ENCODE measurements at places on chromosomes 16 and 17.

- no peaks in the 10 kb centered on the region for H3K27me3 ChIP-seq
- H3K4me3 ChIP-seq = no peak overlapping the region
- H3K4me1 ChIP-seq = no peaks in the 10 kb centered on the region
Observed at GRCh38 chr16:3842994-3843393, 37.5 kb downstream of the CREBBP start.

DNA sequence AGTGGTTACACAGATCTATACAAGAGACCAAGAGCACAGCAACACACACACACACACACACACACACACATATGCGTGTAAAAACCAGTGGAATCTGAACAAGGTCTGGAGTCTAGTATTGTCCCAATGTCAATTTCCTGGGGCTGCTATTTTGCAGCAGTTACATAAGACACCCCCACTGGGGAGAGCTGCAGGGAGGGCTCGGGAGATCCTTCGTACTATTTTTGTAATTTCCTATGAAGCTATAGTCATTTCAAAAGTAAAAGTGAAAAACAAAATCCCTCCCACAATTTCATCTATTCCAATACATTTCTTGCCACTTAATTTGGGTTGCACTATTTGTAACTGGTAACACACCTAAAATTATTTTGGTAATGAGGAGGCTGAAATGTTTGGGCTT lies 68.5 kb downstream of the C16orf95 start:
- no peaks in the 10 kb centered on the region for H3K4me1 ChIP-seq
- H3K27ac ChIP-seq = no peak overlapping the region
- H3K4me3 ChIP-seq = no peak overlapping the region
- no peaks in the 10 kb centered on the region for H3K27me3 ChIP-seq
- no peak for DNase-seq

GRCh38 chr16:12826559-12826958 lies 22.9 kb upstream of the CPPED1 start:
- no peaks in the 10 kb centered on the region for H3K36me3 ChIP-seq
- no peaks in the 10 kb centered on the region for H3K4me1 ChIP-seq
- H3K27ac ChIP-seq = no peak overlapping the region
- H3K27me3 ChIP-seq = no peaks in the 10 kb centered on the region
- DNase-seq = no peak

DNA sequence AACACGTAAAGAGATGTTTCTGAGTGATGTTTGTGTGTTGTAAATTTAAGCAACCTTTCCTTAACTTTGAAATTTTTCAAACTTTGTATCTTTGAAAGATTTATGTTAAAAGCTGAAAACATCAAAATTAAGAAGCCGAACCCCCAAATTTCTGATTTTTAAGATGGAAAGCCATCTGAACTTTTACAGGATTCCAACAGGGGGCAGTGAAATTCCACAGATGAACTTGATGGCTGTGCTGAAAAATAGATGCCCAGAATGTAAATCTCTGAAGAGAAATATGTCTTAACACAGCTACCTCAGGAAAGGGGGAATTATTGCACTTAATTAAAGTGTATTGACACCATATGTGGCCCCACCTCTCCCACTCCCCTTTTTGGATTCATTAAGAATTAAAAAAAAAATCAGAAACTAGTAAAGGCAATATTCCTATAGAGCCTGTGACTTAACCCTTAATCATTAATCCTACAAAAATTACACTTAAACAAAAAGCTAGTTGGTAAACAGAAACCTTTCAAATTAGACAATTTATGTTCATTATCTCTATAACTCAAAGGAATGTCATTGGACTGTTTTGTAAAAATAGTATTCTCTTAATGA lies 597.9 kb downstream of the KCNJ2 start:
- H3K27me3 ChIP-seq = no peaks in the 10 kb centered on the region
- no peaks in the 10 kb centered on the region for H3K4me1 ChIP-seq
- H3K27ac ChIP-seq = no peak overlapping the region
- peak; percentile 49 for DNase-seq
- H3K4me3 ChIP-seq = no peak overlapping the region

DNA sequence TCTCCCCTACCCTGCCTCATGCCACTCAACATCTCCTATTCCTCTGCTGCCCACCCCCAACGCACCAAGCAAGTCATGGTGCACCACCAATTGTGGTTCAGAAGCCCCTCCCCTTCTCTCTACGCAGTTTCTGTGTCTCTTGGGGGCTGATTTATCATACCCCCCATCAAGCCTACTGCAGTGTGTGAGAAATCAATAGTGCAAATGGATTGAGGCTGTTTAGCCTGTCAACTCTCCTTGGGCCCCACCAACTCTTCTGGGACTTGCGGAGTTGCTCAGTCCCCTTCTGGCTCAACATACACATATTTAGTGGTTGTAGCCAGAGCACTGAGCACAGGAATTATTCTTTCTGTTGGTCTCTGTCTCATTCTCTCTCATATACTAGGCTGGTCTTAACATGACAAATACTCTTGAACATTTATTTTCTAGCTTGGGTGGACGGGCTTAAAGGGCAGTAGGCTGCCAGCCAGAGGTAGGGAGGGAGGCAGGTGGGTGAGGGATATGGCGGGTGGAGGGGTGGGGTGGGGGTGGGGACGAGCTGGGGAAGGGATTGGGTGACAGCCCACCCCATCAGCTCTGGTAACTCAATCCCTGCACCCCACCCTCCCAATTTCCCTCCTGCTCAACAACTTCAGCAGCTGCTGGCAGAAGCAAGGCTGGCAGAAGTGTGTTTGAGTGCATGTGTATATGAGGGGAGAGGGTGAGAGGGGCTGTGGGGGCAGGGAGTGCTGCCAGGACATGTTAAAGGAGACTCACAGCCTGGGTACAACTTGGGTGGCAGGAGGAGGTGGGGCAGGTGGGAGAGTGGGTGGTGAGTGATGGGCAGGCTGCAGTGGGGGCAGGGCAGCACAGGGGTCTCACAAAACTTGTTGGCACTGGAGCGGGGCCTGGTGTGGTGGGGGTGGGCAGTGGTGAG lies 4.9 kb downstream of the RARA start:
- no peak overlapping the region for H3K4me3 ChIP-seq
- peak overlapping the region; percentile 84 for H3K27ac ChIP-seq
- no peaks in the 10 kb centered on the region for H3K36me3 ChIP-seq
- DNase-seq = no peak

- no peak for DNase-seq
- no peaks in the 10 kb centered on the region for H3K4me1 ChIP-seq
- no peaks in the 10 kb centered on the region for H3K36me3 ChIP-seq
- no peaks in the 10 kb centered on the region for H3K27me3 ChIP-seq
- no peak overlapping the region for H3K27ac ChIP-seq
Observed at GRCh38 chr17:72901657-72902056, 190.8 kb downstream of the SLC39A11 start.

- H3K36me3 ChIP-seq = no peaks in the 10 kb centered on the region
- no peak overlapping the region for H3K4me3 ChIP-seq
- H3K4me1 ChIP-seq = no peaks in the 10 kb centered on the region
- no peaks in the 10 kb centered on the region for H3K27me3 ChIP-seq
Observed at GRCh38 chr17:52297230-52298010, 138.9 kb upstream of the CA10 start.

DNA sequence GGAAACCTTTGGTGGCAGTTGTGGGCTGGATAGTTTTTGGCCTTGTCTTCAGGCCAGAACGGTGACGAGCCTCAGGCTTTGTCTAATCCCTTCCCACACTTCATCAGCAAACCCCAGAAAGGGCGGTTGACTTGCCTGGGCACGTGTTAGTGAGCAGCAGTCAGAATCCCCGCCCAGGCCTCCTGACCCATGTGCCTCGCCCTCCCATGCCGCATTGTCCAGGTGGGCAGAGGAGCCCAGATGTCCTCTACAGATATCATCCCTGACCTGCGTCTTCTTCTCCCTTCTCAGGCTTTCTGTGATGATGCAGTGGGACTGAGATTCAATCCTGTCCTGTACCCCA lies 82.5 kb downstream of the OR1D5 start:
- no peak overlapping the region for H3K27ac ChIP-seq
- DNase-seq = no peak
- no peaks in the 10 kb centered on the region for H3K4me1 ChIP-seq
- no peak overlapping the region for H3K4me3 ChIP-seq
- H3K36me3 ChIP-seq = no peaks in the 10 kb centered on the region

GRCh38 chr17:37489197-37490001 lies at the start of gene DUSP14:
TSS of gene DUSP14 (plus strand) at chr17:37489891. CDS start at chr17:37512273, 22,382 bp downstream.
- H3K27me3 ChIP-seq = no peaks in the 10 kb centered on the region
- peak; percentile 90 for DNase-seq
- peak within 1 kb of the TSS; percentile 82 for H3K27ac ChIP-seq
- H3K36me3 ChIP-seq = no peaks in the 10 kb centered on the region
- H3K4me1 ChIP-seq = peaks cover 11% of the 10 kb centered on the region
